ENCODE measurements at places on chromosomes 1 and 21. TPM values are rescaled to one million over a fixed set of nuclear protein-coding genes. Genes with fewer than 3 reads are reported as not detected.

The LHX8 gene
- total RNA-seq = 0.27 TPM

The LCE1C gene
- not detected for total RNA-seq

The SMPDL3B gene
- 83.1 TPM for total RNA-seq

The BMP8A gene
- 1.3 TPM for total RNA-seq

The SLC9C2 gene
- total RNA-seq = 1.1 TPM

The ACOT7 gene
- 172 TPM for total RNA-seq

The AIRE gene
- total RNA-seq = not detected

The VAV3 gene
- total RNA-seq = 11.3 TPM

The SLC37A1 gene
- 30.3 TPM for total RNA-seq

The SPRR2A gene
- total RNA-seq = not detected

GRCh38 chr1:107100331-107100984 is 40.4 kb upstream of the NTNG1 start:
- DNase-seq = no peak

DNA sequence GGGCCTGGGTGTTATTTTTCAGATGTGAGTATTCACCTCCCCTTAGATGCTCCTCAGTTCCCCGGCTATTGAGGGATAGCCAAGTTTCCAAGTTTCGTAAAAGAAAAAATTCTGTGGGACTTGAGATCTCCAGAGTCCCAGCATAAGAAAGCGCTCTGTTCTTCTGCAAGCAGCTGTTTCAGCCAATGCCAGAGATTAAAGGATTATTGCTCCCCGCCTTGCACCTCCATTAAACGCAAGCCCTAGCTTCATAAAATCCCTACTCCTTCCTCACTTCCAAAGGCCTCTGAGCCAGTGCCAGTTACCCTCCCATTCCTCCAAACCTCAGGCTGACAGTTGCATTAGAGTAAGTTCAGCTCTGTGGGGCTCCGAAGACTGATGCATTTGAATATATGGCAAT is 56.4 kb downstream of the CHIA start:
- no peak for DNase-seq

GRCh38 chr1:58812468-58812867 is 28.6 kb upstream of the JUN start:
- no peak for DNase-seq

- DNase-seq = no peak
These were observed 64.0 kb upstream of the KCNK1 start for GRCh38 chr1:233549917-233550316.

- DNase-seq = no peak
These were observed 27.8 kb downstream of the FOXD2 start for GRCh38 chr1:47465605-47466004.

DNA sequence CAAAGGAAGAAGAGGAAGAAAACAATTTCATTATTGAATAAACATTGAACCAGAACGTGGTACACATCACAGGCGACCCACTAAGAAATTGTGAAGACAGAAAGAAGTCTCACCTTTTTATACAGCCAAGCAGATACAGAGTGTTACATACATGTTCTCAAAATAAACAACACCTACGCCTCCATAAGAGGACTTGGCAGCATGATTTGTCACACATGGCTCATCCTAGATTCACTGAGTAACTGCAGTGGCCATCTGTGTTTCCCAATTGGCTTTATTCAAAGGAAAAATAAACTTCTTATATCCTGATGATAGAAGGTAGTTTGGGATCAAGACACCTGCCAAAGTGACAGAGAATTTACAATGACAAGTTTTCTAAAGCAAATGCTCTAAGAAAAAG is 7.6 kb upstream of the KRTAP19-8 start:
- DNase-seq = no peak

- DNase-seq = peak; percentile 30
These were observed 480 bp downstream of the DPYD start for GRCh38 chr1:97920276-97920831.

DNA sequence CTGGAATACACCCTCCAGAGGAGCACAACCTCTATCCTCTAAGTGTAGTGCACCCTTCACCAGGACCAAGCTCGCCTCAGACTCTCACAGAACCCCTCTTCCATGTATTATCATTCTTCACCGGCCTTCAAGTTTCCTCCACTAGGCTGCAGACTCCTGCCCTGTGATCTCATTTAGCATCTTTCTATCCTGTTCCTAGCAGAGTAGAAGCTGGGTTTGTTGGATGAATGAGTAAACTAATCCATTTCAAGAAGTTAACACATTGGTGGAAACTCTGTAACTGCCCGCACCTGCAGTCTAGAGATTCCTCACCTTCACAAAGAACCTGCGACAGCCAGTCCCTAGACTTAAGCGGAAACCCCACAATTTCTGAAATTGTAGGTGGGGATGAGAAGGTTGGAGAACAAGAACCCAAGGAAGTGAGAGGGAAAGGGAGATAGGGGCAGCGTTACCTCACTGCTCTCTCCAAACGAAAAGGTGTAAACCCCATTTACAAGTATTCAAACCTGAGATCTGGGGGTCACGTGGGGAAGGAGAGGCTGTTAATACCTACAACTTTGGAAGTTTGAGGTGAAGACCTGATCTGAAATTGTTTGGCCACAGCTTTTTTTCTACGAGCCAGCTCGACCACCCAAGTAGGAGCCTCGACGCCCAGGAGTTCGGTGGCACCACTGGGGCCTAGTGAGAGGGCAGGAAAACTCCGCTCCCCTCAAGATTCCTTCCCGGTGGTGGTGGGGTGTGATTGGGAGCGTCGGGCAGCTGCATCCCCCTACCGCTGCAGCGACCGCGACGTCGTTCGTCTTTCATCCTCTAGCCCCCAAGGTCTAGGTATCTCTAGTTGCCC is 1.2 kb downstream of the PTPN14 start:
- DNase-seq = peak; percentile 60

DNA sequence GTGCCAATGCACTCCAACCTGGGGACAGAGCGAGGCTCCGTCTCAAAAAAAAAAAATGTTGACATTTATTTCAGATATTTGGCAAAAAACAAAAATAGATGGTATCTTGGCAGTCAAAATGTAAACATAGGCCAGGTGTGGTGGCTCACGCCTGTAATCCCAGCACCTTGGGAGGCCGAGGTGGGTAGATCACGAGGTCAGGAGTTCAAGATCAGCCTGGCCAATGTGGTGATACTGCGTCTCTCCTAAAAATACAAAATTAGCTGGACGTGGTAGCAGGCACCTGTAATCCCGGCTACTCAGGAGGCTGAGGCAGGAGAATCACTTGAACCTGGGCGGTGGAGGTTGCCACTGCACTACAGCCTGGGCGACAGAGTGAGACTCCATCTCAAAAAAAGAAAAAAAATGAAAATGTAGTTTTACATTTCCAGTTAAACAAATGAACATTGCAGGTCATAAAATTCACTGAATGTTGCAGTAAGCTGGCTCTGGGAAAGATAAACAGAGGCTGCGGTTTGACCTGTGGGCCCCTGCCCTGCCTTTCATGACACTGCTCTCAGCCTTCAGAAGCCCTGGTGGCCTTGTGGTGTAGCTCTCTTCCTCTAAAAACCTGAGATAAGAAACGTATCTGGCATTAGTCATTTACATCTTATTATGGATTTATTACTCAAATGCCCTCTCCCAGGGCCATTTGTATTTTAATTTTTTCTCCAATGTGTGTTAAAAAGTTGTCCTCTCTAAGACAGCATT is 12.2 kb upstream of the SLC44A3 start:
- no peak for DNase-seq

GRCh38 chr1:33462405-33463164 is 9.9 kb upstream of the ZSCAN20 start:
- DNase-seq = no peak

- DNase-seq = no peak
These were observed 59.7 kb upstream of the CLDN14 start for GRCh38 chr21:36539434-36540150.

GRCh38 chr21:26147535-26147934 is 23.0 kb downstream of the APP start:
- DNase-seq = no peak

- no peak for DNase-seq
These were observed 7.4 kb upstream of the DNMT3L start for GRCh38 chr21:44269090-44269489.

DNA sequence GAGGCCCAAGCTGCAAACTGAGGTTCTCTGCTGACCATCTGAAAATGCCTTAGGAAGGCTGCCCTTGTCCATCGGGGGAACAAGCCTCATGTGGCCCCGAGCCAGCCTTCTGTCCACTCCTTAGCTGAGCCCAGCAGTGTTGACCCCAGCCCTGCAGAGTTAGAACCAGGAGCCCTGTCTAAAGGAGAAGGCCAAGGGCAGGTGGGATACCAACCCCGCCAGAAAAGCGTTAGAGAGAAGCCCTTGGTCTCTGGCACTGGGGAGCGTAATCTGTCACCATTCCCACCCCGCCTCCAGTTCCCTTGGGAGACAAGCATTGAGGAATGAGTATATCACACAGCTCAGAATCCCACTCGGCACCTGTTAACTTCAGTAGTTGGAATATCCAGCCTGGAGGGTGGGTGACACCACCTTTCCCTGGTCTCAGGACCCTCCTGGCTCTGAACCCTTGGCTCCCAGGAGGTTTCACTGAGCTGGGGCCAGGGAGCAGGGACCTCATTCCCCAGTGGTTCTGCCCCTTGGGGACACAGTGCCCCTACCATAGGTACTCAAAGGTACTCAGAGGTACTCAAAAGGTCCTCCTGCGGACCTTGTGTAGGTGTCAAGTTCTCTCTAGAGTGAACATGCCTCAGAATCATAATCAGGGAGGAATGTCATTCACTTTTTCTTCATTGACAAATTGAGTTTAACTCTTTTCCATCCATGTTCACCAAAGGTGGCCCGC is 16.4 kb downstream of the ETS2 start:
- DNase-seq = no peak

- DNase-seq = no peak
These were observed 32.3 kb downstream of the DOP1B start for GRCh38 chr21:36188937-36189336.

DNA sequence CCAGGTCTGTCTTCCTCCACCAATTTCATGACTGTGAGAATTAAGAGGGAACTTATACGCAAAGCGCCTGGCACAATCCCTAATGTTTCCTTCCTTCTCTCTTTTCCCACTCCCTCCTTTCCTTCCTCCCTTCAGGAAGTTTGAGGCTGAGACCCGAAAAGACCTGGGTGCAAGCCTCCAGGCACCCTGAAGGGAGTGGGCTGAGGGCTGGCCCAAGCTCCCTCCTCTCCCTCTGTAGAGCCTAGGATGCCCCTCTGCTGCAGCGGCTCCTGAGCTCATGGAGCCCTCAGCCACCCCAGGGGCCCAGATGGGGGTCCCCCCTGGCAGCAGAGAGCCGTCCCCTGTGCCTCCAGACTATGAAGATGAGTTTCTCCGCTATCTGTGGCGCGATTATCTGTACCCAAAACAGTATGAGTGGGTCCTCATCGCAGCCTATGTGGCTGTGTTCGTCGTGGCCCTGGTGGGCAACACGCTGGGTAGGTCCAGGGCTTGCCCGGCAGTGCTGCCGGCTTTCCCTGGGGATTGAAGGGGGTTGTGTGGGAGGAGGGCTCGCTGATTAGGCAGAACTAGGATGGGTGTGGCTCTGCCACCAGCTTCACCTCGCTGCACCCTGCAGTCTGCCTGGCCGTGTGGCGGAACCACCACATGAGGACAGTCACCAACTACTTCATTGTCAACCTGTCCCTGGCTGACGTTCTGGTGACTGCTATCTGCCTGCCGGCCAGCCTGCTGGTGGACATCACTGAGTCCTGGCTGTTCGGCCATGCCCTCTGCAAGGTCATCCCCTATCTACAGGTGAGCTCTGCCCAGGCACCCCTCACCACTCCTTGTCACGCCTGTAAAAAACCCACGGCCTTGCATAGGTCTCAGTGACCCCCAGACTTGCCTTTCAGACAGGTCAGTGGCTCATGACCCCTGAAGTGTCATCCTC is 1.7 kb downstream of the HCRTR1 start:
- no peak for DNase-seq

GRCh38 chr1:88098881-88099280 is 585.2 kb upstream of the PKN2 start:
- no peak for DNase-seq

GRCh38 chr21:17128132-17128531 is 384.7 kb upstream of the CXADR start:
- no peak for DNase-seq

DNA sequence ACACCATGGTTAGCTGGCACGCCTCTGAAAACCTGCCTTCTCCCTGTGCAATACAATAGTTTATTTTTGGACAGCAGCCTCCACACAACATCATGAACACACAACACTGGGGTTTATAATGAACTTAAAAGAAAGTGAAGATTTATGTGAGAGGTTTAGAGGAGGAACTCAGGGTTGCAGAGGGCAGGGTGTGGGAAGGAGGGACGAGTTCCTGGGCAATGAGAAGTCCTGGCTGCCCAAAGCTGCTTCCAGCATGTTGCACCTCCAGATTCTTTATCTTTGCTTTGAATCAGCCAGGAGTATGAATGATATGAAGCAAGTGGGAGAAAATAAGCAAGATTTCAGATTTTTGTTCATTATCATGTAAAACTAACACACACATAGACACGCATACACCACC is 11.3 kb upstream of the LRRC8D start:
- DNase-seq = no peak

- DNase-seq = no peak
These were observed 13.0 kb upstream of the KLHDC8A start for GRCh38 chr1:205369701-205370123.
